Hematopoietic multipotent progenitor cell (in vitro differentiated cells): ENCODE measurements at places on chromosomes 7 and 10. TPM values are rescaled to one million over a fixed set of nuclear protein-coding genes. Genes with fewer than 3 reads are reported as not detected.
A peak's percentile ranks its signal among the peaks of the same experiment; 100 is the strongest.

DNA sequence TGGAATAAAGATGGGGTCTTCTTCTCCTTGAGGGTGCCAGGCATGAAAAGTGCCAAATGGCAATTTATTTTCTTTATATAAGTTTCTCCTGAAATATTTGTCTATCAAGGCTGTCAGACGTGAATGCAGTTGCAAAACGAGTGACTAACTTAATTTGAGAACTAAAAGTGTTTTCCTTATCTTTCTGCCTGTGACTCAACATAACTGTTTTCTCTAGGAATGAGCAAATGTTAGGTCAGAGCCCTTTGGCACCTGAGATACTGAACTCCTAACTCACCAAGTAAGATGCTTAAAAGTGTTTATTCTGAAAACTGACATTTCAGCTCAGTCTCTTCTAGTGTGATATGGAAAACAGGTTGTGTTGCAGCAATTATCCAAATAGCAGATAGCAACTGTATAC, 197.0 kb downstream of the STK31 start:
- DNase-seq: no peak

DNA sequence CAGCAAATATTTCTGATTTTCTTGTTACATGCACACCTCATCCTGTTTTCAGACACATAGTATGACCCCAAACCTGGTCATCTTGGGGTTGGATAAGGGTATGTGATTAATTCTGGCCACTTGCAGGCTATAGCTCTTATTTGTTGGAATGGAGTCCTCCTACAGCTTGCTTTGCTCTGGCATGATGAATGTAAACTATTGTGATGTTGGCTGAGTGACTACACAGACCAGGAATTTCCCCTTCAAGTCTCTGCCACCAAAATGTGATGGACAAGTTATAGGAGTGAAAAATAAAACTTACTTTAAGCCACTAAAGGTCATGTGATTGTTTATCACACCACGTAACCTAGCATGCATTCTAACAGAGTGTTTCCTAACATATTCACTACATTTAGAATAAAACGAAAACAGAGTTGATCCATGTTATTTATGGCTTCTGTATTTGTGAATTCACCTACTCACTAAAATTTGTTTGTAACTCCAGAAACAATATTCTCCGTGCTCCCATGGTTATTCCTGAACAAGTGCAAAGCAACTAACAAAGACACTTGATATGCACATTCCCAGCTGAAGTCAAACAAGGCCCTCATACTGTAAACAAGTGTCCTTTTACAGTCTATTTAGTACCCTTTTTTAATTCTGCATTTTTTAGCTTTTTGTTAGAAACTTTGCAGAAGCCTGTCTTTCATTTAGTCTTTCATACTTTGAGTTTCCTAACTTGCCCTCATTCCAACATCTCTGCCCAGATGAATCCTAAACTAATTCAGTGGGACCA, 599.2 kb upstream of the PCDH15 start:
- DNase-seq: no peak

DNA sequence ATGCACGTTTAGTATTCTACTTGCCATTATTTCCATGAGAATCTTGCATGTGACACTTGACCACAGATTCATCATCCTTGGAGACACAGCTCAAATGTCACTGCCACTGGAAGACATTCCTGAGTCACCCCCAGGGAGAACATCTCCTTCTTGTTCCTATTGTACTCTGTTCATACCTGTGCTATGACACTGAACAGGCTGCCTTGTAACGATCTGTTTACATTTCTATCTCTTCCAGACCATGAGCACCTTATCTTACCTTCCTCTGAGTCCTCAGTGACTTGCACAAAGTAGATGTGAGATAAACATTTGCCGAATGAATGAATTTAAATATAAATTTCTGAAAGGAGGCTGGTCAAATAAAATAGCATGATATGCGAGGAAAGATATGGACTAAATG, 331.9 kb upstream of the LRRN3 start:
- no peak for DNase-seq

- no peak for DNase-seq
Observed at GRCh38 chr7:111886233-111886632, 320.0 kb downstream of the DOCK4 start.

GRCh38 chr10:109698882-109699664, 224.2 kb downstream of the XPNPEP1 start:
- DNase-seq: no peak

DNA sequence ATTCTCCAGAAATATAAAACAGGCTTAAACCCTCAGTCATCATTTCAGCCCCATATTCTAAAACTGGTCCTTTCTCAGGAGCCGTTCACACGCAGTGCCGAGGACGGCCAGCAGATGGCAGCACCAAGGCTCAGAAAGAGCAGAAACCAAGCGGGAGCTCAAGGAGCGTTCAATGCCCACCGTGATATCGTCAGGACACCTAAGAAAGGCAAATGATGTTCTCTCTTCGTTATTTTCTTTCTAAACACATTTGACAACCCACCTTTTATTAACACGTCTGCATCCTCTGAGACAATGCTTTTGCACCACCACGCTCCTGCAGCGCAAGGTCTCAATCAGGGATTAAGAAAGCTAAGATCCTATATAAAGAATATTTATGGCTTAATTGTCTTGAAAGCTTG, 45.7 kb upstream of the RBM33 start:
- DNase-seq: peak; percentile 65

DNA sequence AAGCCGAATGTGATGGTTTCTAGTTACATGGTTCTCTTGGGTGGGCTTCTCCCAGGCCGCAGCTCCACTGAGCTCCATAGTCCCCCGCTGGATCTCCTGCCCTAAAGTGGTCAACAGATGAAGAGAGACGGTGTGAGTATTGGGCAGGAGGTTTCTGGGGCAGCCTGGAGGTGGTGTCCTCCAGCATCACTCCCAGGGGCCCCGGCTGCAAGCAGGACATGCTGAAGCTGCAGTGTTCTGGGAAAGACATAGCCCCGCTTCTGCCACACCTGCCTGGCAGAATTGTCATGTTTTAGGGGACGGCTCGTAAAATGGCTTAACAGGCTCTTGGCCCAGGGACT, 40.4 kb downstream of the CALML3 start:
- DNase-seq: no peak

- DNase-seq: no peak
Observed at GRCh38 chr10:122112021-122112616, 123.2 kb downstream of the TACC2 start.

DNA sequence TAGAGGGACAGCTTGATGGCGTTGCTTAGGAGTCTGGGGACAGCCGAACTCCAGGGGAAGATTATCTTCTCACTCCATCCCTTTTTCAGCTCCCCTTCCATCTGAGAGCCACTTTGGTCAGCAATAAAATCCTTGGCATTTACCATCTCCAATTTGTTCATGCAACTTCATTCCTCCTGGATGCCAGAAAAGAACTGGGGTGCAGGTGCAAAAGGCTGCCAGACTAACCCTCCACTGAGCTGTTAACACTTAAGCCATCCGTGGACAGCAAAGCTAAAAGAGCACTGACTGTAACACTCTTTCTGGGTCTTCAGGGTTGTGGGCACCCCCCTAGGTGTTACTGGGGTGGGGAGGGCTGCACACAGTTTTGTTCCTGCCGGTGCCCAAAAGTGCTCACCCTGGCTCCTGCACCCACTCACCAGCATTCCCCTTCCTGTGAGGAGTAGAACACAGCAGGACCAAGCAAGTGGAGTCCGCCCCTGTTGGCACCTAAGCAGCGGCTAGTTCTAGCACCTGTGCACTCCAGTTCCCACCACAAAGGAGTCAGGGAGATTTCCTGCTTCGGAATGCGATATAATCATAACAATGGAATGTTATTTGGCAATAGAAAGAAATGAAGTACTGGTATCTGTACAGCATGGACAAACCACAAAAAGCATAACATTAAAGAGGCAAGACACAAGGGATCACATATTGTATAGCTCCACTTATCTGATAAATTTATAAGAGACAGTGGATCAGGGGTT, 95.1 kb downstream of the NPY start:
- no peak for DNase-seq

DNA sequence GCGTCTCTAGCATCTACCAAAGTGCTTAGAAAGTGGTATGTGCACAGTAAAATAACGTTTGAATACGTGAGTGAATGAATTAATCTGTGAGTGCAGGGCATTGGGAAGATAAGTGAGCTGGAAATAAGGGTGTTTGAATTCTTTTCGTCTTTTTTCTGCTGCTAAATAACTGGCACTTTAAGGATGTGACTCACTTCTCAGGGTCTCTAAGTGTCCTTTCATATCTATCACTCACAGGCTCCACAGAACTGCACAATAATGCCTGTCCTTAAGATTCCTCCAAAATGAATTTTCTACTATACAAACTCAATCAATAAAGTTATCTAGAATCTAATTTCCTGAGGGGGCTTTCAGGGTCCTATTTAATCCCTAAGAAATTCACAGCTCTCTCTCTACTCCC, 3.2 kb upstream of the DGKB start:
- no peak for DNase-seq

- no peak for DNase-seq
Observed at GRCh38 chr10:64773357-64773756, 1252.2 kb downstream of the REEP3 start.

DNA sequence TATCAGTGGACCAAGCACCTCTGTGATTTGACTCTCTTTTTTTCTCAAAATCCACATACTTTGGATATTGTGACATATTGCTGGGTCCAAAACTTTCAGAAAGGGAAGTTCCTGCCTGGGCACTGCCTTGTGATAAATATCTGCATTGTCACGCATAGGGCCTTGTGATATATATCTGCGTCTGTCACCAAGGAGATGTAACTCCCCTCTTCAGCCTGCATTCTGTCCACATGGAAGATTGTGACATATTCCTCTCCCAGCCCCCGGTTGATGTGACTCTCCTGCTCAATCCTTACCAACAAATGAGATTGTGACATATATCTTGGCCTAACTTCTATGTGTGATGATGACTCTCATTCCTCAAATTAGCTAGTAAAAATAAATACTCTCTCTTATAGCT, 25.4 kb upstream of the ZNF107 start:
- peak; percentile 38 for DNase-seq

DNA sequence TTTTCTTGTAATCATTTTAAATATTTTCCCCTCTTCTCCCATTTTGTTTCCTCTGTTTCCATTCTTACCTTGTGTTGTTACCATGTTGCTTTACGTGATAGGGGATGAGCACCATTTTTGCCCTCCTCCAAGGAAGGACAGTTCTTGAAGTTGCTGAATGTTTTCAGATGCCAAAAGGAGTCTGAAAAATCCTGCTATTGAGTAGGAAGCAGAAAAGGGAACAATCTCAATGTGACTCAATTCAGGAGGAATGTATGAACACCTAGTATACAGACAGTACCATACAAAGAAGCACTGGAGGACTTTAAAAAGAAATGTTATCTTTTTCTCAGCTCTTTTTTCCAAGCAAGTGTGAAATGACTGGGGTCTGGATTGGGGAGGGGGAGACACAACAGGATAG, 5.1 kb upstream of the NAMPT start:
- no peak for DNase-seq

GRCh38 chr10:121942749-121943416, 15.1 kb upstream of the ATE1 start:
- no peak for DNase-seq

DNA sequence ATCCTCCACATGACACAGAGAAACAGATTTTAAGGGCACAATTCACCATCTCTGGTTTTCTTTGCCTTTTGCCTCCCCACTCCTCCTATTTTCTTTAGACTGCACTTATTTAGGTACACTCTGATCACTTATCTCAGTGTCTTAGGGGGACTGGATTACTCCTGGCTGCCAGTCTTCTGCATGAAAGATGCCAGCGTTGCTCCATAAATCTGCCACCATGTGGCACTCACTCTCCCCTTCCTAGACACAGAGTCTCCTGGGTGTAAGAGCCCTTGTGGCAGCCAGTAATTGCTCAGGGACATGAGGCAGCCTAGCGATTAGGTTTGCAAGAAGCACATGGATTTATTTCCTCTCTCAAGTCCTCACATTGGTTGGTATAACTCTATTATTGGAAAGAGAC, 34.5 kb upstream of the RBM20 start:
- DNase-seq: no peak

GRCh38 chr7:30831227-30831626, 60.0 kb downstream of the MINDY4 start:
- no peak for DNase-seq

DNA sequence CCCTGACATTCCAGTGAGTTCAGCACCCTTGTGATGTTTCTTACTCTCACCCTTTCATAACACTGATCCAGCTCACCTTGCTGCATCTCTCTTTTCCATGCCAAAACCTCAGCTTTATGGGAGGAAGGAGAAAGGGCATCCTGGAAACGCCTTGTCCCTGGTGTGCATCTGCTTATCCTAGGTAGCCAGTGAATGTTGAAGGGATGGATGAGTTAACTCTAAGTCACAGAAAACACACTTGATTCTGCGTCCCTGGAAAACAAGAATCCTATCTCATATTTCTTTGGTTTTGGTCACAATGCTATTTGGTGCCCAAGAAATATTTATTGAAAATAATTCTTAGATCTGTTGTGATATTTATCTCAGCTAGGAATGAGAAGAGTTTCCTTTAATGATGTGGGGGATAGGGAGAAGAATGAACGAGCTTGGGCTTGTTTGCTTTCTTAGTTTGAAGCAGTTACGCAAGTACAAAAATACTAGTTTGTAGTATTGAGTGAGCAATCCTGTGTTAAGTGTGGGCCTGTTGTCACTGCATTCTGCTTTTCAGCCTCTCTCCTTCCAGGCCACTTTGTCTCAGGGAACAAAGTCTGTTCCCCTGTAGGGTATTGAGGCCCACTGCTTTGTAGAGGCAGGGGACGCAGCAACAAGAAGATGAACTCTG, 126.5 kb downstream of the ARID5B start:
- no peak for DNase-seq

GRCh38 chr7:18201350-18201749, 173.7 kb upstream of the PRPS1L1 start:
- no peak for DNase-seq

- no peak for DNase-seq
Observed at GRCh38 chr7:155404976-155405375, 53.0 kb upstream of the EN2 start.

- DNase-seq: no peak
Observed at GRCh38 chr7:151177310-151177709, 9.7 kb downstream of the ASB10 start.

H2BK1 gene
- total RNA-seq: not detected

KCNMA1 gene
- 0.27 TPM for total RNA-seq

PLAU gene
- total RNA-seq: 10.8 TPM

AOAH gene
- total RNA-seq: 15.1 TPM

ATP6V0A4 gene
- not detected for total RNA-seq

TMEM209 gene
- 12.4 TPM for total RNA-seq

TNPO3 gene
- 46.0 TPM for total RNA-seq

OPALIN gene
- under 0.01 TPM for total RNA-seq

AKR1C8 gene
- total RNA-seq: under 0.01 TPM

MEIG1 gene
- not detected for total RNA-seq

NODAL gene
- not detected for total RNA-seq

PRR15 gene
- total RNA-seq: 15.9 TPM

GAD2 gene
- total RNA-seq: not detected

HGF gene
- total RNA-seq: 9.4 TPM

MALRD1 gene
- total RNA-seq: 35.5 TPM

MBL2 gene
- not detected for total RNA-seq

PEX1 gene
- 11.3 TPM for total RNA-seq

CROT gene
- total RNA-seq: 3.8 TPM
